ENCODE measurements at places on chromosomes 13 and 19.

DNA sequence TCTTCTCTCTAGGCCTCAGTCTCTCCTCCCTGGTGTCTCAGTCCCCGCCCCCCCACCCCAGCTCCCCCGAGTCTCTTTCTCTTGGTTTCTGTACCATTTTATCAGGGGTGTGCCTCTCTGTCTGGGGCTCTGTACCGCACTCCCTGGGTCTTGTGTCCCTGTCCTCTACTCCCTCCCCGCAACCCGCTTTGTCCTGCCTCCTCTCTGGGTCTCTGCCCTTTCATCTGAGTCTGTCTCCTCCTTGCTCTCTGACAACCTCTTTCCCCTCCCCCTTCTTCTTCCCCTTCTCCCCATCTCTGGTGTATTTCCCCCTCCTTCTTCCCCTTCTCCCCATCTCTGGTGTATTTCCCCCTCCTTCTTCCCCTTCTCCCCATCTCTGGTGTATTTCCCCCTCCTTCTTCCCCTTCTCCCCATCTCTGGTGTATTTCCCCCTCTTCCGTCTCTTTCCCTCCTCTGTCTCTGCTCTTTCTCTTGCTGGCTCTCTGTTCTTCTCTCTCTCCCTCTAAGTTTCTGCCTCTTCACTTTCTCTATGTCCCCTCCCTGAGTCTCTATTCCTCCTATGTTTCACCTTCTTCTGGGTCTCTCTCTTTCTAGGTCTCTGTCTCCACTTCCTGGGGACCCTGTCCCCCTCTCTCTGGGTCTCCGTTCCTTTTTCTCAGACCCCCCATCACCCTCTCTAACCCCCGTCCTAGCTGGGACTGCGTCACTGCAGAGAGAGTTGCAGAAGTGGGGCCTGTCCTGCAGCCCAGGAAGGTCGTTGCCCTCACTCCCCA lies 2.2 kb upstream of the KCNC3 start:
- no peak for DNase-seq

GRCh38 chr13:114148521-114148855 lies 16.1 kb upstream of the RASA3 start:
- peak; percentile 83 for DNase-seq

DNA sequence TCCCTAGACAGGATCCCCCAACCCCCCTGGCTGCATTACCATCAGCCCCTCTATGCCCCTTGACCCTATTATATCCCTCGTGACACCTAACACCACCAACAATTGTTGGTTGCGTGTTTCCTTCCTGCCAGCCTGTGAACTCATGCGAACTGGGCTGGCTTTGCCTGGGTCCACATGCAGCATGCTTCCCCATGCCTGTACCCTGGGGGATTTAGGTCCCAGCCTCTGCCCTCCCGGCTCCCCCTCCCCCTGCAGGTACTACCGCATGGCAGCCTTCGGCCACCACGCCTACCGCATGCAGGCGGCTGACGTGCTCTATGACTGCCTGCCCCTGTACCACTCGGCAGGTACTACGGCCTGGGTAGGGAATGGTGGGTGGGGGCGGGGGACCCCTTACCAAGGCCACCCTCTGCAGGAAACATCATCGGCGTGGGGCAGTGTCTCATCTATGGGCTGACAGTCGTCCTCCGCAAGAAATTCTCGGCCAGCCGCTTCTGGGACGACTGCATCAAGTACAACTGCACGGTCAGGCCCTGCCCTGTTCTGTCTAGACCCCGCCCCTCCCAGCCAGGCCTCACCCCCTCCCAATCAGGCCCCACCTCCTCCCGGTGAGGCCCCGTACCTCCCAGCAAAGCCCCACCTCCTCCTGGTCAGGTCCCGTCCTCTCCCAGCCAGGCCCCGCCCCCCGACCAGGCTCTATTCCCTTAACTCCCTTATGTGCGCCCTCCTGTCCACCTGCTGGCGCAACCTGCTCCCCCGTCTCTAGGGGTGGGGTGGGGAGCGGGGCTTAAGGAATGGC lies 18.5 kb downstream of the SLC27A1 start:
- no peak for DNase-seq

DNA sequence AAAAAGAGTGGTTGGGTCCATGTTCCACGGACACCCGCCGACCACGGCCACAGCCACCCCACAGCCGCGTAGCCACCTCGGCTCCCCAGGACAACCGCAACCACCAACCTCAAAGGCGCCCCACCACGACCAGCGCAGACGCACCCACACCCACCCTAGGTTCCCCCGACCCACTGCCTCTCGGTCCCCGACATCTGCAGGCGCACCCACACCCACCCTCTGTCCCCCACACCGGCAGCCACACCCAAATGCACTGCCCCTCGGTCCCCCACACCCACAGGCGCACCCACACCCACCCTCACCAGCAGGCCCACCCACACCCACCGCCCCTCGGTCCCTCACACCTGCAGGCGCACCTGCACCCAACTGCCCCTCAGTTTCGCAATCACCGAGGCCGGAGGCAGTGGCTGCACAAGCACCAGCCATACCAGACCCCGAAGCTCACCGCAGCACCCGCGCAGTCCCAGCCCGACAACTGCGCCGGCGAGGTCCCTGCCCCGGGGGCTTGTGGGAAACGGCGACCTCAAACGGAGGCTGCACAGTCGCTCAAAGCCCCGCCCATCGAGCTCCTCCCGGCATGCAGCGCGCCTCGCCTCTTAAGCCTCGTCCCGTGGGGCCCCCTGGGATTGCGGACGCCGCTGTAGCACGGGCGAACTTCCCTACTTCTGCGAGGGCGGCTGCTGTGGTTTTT lies 18.3 kb downstream of the ZNF77 start:
- no peak for DNase-seq

DNA sequence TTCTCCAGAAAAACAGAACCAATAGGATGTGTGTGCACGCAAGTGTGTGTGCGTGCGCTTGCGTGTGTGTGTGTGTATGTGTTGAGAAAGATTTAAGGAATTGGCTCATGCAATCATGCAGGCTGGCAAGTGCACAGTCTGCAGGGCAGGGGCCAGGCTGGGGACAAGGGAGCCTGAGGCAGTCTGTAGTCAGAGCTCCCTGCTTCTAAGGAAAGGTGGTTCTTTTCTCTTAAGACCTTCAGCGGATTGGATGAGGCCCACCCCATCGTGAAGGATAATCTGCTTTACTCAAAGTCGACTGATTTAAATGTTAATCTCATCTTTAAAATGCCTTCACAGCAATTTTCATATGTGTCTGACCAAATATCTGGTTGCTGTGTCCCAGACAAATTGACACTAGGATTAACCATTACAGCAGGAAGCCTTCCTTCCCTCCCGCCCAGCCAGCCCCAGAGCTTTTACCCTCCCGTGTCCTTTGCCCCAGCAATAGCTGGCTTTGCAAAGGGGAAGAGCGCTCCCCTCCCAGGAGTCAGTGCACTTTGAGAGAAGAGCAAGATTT lies 15.0 kb upstream of the NAXD start:
- DNase-seq, result no peak

DNA sequence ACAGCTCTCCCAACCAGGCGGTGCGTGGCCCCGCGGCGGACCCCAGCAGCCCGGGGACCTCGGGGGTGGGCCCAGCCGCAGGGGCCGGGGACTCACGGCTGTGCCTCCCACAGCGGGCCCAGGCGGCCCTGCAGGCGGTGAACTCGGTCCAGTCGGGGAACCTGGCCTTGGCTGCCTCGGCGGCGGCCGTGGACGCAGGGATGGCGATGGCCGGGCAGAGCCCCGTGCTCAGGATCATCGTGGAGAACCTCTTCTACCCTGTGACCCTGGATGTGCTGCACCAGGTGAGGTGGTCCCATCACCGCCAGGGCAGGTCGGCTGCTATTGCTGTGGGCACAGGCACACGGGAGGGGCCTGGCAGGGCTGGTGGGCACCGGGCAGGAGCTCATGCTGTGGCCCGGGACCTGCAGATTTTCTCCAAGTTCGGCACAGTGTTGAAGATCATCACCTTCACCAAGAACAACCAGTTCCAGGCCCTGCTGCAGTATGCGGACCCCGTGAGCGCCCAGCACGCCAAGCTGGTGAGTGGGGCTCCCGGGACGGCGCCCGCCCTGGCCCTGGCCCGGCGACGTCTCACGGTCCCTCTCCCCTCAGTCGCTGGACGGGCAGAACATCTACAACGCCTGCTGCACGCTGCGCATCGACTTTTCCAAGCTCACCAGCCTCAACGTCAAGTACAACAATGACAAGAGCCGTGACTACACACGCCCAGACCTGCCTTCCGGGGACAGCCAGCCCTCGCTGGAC lies 7.3 kb downstream of the PTBP1 start:
- no peak for DNase-seq

DNA sequence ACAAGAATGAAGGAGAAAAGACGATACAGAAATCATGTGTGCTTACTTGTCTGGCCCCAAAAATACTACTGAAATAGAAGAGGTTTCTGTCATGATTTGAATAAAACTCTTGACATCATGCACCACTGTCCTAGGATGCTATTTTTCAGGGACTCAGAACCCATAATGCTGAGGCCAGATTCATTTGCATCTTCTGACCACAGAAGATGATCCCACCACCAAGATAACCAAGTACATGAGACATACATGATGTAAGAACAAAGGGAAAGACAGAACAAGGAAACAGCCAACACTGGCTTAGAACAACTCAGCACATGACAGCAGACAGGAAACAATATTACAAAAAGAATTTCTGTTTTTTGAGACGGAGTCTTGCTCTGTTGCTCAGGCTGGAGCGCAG lies 2.5 kb downstream of the ZNF552 start:
- DNase-seq, result no peak

DNA sequence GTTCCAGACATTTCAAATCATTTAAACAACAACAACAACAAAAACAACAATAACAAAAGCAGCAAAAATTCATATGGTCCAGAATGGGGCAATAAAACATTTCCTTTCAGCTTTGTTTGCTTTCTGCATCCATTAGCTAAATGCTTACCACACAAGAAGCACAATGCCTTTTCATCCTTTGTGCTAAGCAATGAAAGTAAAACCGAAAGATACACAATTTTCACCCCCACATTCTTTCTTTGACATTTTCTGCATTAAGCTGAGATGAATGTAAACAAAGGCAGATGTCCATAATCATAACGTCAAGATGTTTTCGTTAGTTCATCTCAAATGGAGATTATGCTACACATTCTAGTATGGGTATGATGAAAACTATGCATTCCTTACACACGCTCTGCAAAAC lies 568.5 kb downstream of the SLITRK6 start:
- peak; percentile 76 for DNase-seq

- peak; percentile 87 for DNase-seq
These were observed 62.4 kb upstream of the RNF113B start for GRCh38 chr13:98239162-98240076.

GRCh38 chr13:112441779-112442310 lies 65.7 kb downstream of the SPACA7 start:
- DNase-seq, result no peak

GRCh38 chr19:12763100-12763499 lies 11.5 kb downstream of the BEST2 start:
- no peak for DNase-seq

- no peak for DNase-seq
These were observed 189.0 kb upstream of the SOX1 start for GRCh38 chr13:111877906-111878305.

- no peak for DNase-seq
These were observed 27.9 kb upstream of the IGFL1 start for GRCh38 chr19:46201454-46202310.

DNA sequence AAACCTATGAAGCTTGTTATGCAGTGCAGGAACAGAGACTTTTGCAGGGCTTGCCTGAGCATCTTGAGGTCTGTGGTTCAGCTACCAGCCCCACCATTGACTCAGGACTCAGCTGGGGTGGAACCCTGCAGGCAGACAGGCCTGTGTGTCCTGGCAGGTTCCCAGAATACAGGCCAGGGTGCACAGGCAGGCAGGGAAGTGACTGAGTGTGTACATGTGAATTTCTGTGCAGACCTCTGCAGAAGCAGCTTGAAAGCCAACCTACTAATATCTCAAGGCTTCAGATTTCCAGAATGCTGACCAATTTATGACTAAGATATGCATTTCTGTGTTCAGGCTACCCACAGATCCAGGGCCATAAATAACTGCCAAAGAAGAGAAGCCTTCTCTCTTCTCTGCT lies 254.4 kb downstream of the DLEU7 start:
- no peak for DNase-seq

- no peak for DNase-seq
These were observed 196.1 kb upstream of the MAB21L1 start for GRCh38 chr13:35672611-35673010.

- DNase-seq, result no peak
These were observed 89.0 kb upstream of the SLC7A1 start for GRCh38 chr13:29684441-29684840.

DNA sequence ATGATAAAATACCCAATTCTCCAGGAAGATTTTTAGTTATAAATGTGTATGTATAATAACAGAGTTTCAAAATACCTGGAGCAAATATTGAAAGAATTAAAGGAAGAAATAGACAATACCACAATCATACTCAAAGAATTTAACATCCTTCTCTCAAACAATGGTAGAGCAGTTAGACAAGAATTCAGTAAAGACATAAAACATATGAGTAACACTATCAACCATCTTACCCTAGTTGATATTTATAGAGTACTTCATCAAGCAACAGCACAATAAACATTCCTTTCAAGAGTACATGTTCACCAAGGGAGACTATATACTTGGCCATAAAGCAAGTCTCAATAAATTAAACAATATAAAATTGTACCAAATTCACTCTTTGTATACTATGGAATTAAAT lies 108.4 kb downstream of the DLEU7 start:
- no peak for DNase-seq

DNA sequence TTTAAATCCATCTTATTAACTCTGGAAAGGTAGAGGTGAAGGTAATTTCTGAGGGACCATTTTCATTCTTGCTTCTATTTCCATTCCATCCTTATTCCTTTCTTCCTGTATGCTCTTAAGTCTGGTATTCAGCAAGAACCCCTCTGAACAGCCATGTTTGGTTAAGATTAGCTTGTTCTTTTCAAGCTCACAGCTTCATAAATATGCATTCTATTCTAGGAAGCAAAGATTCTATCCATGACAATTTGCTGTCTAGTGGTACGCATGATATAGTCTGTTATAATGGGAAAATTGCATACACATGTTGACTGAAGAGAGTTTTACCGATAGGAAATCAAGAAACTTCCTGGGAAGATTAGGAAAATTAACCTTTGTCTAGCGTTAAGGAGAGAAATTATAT lies 218.7 kb downstream of the HS6ST3 start:
- no peak for DNase-seq

DNA sequence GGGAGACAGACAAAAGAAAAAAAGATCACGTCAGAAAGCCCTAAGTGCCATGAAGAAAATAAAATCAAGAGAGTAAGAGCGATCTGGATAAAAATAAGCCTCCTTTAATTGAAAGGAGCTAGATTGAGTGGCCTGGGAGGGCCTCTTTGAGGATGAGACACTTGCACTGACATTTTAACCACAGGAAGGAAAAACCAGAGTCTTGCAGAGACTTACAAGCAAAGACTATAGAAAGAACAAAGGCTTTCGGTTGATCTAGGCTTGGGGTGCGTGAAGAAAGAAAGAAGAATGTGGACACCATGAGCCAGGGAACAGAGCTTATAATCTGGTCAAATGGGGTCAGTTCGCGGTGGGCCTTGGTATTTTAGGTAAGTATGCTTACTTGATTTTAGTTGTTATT lies 342.7 kb downstream of the COG6 start:
- no peak for DNase-seq
